ENCODE measurements at places on chromosomes 5 and 9. TPM values are rescaled to one million over a fixed set of nuclear protein-coding genes. Genes with fewer than 3 reads are reported as not detected.
A peak's percentile ranks its signal among the peaks of the same experiment; 100 is the strongest.

DNA sequence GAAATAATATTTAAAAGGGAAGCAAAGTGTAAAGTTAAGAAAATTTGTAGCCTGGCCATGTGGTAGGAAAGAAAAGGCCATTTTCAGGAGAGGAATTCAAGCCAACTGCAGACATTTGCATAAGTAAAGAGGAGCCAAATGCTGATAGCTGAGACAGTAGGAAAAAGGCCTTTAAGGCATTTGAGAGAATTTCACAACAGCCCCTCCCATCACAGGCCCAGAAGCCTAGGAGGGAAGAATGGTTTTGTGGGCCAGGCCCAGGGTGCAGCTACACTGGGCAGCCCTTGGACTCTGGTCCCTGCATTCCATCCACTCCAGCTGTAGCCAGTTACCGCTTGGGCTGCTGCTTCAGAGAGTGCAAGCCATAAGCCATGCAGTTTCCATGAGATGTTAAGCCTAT, 1556.8 kb downstream of the EFNA5 start:
- no peak overlapping the region for H3K4me3 ChIP-seq
- no peaks in the 10 kb centered on the region for H3K4me1 ChIP-seq
- no peak for DNase-seq
- H3K27me3 ChIP-seq = no peaks in the 10 kb centered on the region
- H3K27ac ChIP-seq = no peak overlapping the region
- no peaks in the 10 kb centered on the region for H3K36me3 ChIP-seq

DNA sequence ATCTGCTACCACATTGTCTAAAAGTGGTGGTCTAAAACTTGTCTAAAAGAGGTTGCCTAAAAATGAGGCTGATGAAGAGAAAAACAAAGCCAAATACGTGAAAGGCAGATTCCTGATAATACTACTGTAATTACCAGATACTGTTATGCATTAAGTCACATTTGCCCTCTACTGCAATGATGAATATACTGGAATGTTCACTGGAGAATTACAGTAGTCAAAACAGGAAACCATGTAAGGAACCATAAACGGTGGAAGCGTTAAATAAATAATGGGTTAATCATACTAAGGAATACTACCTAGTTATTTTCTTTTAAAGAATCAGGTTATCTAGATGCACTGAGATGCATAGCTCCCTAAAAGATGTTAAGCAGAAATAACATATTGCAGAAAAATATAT, 201.3 kb downstream of the MCTP1 start:
- no peaks in the 10 kb centered on the region for H3K4me1 ChIP-seq
- no peak for DNase-seq
- H3K4me3 ChIP-seq = no peak overlapping the region
- no peaks in the 10 kb centered on the region for H3K27me3 ChIP-seq
- no peak overlapping the region for H3K27ac ChIP-seq
- H3K36me3 ChIP-seq = no peaks in the 10 kb centered on the region

GRCh38 chr5:4804691-4805360, 335.3 kb upstream of the ADAMTS16 start:
- H3K27me3 ChIP-seq = no peaks in the 10 kb centered on the region
- no peak overlapping the region for H3K4me3 ChIP-seq
- no peak overlapping the region for H3K27ac ChIP-seq
- H3K4me1 ChIP-seq = no peaks in the 10 kb centered on the region
- no peaks in the 10 kb centered on the region for H3K36me3 ChIP-seq
- DNase-seq = no peak

DNA sequence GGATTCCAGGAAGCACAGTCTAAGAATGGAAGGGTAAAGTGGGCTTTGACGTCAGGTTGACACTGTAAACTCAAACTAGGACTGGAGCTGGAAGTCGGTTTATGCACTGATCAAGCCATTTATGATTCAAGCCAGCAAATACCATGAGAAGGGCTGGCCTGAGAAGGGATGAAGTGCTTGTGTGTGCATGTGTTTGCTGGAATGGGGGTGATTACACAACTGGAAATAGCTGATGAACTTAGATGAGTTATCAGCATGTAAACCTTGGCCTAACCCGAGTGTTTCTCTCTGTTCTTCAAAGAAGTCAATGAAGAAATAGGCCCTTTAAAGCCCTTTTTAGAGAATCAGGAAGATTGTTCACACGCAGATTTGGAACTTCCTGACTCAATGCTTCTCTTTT, 287.6 kb downstream of the RFX3 start:
- no peak overlapping the region for H3K27ac ChIP-seq
- no peak for DNase-seq
- H3K36me3 ChIP-seq = no peaks in the 10 kb centered on the region
- no peaks in the 10 kb centered on the region for H3K4me1 ChIP-seq
- H3K4me3 ChIP-seq = no peak overlapping the region
- no peaks in the 10 kb centered on the region for H3K27me3 ChIP-seq

DNA sequence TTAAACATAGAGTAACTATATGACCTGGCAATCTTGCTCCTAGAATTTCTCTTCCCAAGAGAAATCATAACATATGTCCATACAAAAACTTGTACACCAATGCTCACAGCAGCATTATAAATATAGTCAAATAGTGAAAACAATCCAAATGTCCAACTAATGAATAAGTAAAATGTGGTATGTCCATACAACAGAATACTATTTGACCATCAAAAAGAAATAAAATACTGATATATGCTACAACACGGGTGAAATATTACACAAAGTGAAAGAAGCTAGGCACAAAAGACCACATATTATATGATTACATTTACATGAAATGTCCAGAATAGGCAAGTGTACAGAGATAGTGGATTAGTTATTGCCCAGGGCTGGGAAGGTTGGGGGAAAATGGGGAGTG, 41.4 kb downstream of the PSMB7 start:
- no peak overlapping the region for H3K27ac ChIP-seq
- DNase-seq = no peak
- no peaks in the 10 kb centered on the region for H3K4me1 ChIP-seq

DNA sequence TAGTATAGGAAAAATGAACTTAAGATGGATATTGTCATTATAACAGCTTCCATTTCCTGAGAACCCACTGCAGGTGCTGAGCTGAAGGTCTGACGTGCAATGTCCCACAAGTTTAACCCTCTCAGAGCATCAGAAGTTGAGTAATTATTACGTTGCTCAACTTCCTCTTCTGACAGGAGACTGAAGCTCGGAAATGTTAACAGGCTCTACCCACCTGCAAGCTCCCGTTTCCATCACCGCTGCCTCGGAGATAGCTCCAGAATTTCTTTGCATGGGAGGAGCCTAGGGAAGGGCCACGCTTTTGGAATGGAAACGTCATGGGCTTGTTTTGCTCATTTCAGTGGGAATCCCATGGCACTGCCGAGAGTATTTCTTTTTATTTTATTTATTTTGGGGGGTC, 1.0 kb upstream of the NTMT1 start:
- H3K27ac ChIP-seq = peak overlapping the region; percentile 12
- DNase-seq = no peak
- H3K4me3 ChIP-seq = no peak overlapping the region
- H3K27me3 ChIP-seq = no peaks in the 10 kb centered on the region
- H3K4me1 ChIP-seq = peaks cover 14% of the 10 kb centered on the region

- no peaks in the 10 kb centered on the region for H3K4me1 ChIP-seq
- DNase-seq = no peak
- H3K36me3 ChIP-seq = no peaks in the 10 kb centered on the region
- H3K27me3 ChIP-seq = no peaks in the 10 kb centered on the region
Measured at GRCh38 chr9:123686829-123687192, 243.1 kb downstream of the DENND1A start.

DNA sequence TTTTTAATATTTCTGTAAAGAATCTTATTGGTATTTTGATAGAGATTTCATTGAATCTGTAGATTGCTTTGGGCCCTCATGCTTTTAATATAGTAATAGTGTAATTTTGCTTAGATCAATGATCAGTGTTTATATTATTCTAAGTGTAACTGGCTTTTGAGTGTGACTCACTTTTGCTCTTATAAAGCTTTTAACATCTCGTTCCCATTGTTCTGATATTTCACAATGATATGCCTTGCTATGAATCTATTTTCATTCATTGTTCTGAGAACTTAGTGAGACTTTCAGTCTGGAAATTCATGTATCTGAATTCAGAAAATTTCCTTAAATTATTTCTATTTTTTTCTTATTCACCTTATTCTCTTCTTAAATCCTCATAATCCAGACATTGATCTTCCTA, 13.5 kb upstream of the MAMDC2 start:
- DNase-seq = no peak
- peak overlapping the region; percentile 68 for H3K27ac ChIP-seq
- H3K4me1 ChIP-seq = no peaks in the 10 kb centered on the region
- H3K36me3 ChIP-seq = no peaks in the 10 kb centered on the region
- H3K27me3 ChIP-seq = no peaks in the 10 kb centered on the region

- no peak overlapping the region for H3K4me3 ChIP-seq
- no peak overlapping the region for H3K27ac ChIP-seq
- no peaks in the 10 kb centered on the region for H3K4me1 ChIP-seq
- no peaks in the 10 kb centered on the region for H3K27me3 ChIP-seq
- no peak for DNase-seq
Measured at GRCh38 chr5:59525957-59526356, 367.6 kb downstream of the PDE4D start.

- no peak overlapping the region for H3K4me3 ChIP-seq
- H3K27ac ChIP-seq = no peak overlapping the region
- DNase-seq = no peak
- no peaks in the 10 kb centered on the region for H3K27me3 ChIP-seq
- H3K4me1 ChIP-seq = no peaks in the 10 kb centered on the region
Measured at GRCh38 chr9:34524349-34524748, 1.6 kb upstream of the ENHO start.

DNA sequence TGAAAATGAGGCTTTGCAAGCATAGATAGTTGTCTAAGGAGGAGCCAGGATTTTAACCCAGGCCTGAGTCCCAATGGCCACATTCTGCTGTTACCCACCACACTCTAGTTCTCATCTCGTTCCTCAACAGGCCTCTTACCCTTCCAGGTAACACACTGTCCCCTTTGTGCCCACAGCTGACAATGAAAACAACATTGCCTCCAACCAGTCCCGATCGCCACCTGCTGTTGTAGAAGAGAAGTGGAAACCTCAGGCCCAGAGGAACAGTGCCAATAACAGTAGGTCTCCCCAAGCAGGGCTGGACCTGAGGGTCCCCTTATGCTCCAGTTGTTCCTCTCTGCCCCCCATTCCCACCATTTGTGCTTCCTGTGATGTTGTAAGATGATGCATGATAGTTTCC, 30.4 kb downstream of the AMBP start:
- H3K36me3 ChIP-seq = no peaks in the 10 kb centered on the region
- no peaks in the 10 kb centered on the region for H3K4me1 ChIP-seq

- H3K4me3 ChIP-seq = no peak overlapping the region
- H3K27ac ChIP-seq = no peak overlapping the region
- no peaks in the 10 kb centered on the region for H3K36me3 ChIP-seq
- no peaks in the 10 kb centered on the region for H3K27me3 ChIP-seq
- H3K4me1 ChIP-seq = no peaks in the 10 kb centered on the region
- no peak for DNase-seq
Measured at GRCh38 chr9:110110154-110110553, 97.8 kb downstream of the C9orf152 start.

DNA sequence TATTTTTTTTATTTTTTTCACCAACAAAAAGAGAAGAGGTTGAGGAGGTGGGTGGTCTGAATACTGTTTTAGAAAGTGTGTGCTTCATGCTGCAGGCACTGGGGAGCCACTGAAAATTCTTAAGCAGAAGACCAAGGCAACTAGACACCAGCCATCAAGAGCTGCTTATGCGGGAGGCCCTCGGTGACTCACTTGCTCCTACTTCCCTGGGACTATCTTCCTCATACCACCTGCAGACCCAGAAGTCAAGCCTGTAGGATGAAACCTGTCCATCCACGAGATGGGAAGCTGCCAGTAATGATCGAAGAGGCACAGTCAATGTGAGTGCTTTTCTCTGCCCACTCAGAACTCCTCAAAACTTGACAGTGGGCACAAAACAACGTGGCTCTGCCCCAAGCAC, 125.8 kb upstream of the SLC44A1 start:
- H3K27ac ChIP-seq = no peak overlapping the region
- H3K4me1 ChIP-seq = no peaks in the 10 kb centered on the region
- H3K4me3 ChIP-seq = no peak overlapping the region

- DNase-seq = peak; percentile 88
- H3K36me3 ChIP-seq = no peaks in the 10 kb centered on the region
- H3K27me3 ChIP-seq = no peaks in the 10 kb centered on the region
- no peaks in the 10 kb centered on the region for H3K4me1 ChIP-seq
Measured at GRCh38 chr9:133121198-133121914, at the start of gene RALGDS. TSS of gene RALGDS (minus strand) at chr9:133121240. CDS start at chr9:133121154, 86 bp downstream.

GRCh38 chr5:138179277-138179857, 455 bp downstream of the KIF20A start:
- H3K4me3 ChIP-seq = peak overlapping the region; percentile 93
- peaks cover 4% of the 10 kb centered on the region for H3K4me1 ChIP-seq
- no peak for DNase-seq
- H3K36me3 ChIP-seq = no peaks in the 10 kb centered on the region
- no peaks in the 10 kb centered on the region for H3K27me3 ChIP-seq

DNA sequence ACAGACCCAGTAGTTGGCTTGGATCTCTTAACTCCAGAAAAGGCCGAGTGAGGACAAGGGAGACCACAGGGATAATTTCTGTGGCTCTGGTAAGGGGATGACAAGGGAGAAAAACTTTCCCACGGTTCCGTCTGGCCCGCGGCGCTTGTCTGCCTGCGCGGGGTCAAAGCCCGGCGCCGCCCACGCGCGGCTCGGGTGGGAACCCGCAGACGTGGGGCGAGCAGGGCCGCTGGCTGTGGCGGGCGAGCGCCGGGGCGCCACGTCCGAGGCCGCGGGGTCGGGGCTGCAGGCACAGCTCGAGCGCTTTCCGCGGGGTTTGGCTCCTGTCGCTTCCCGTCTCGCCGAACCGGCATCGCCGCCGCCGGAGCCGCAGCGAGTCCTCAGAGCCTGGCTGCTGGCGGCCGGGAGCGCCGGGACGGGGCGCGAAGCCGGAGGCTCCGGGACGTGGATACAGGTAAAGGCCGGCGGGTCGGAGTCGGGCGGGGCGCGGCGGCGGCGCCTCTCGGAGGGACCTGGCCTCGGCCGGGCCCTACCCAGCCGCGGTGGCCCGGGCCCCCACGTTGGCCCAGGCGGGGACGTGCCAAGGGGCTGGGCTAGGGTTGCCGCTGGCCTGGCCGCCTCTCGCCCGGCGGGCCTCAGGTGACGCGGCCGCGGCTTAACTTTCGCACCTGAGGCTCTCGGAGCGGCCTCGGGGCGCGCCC, at the start of gene RNF180:
Gene RNF180, plus strand, starts transcription at position 344 of the 701 bp plus-strand sequence. CDS start 34,965 bp downstream, outside the sequence.
- DNase-seq = peak; percentile 30
- H3K4me1 ChIP-seq = no peaks in the 10 kb centered on the region
- no peaks in the 10 kb centered on the region for H3K36me3 ChIP-seq
- H3K4me3 ChIP-seq = peak within 1 kb of the TSS; percentile 56

GRCh38 chr5:44336708-44337107, 52.5 kb downstream of the FGF10 start:
- H3K4me3 ChIP-seq = no peak overlapping the region
- no peaks in the 10 kb centered on the region for H3K27me3 ChIP-seq
- H3K4me1 ChIP-seq = no peaks in the 10 kb centered on the region
- H3K36me3 ChIP-seq = no peaks in the 10 kb centered on the region
- no peak overlapping the region for H3K27ac ChIP-seq

Gene ENTPD2
- not detected for total RNA-seq

Gene EPB41L4A
- 6.4 TPM for total RNA-seq

Gene FBXL7
- 37.0 TPM for total RNA-seq

Gene PCDHB4
- 4.2 TPM for total RNA-seq

Gene FBXO4
- 21.8 TPM for total RNA-seq

Gene PLCXD3
- 4.9 TPM for total RNA-seq

Gene CACFD1
- total RNA-seq = 2.3 TPM

Gene BTNL8
- total RNA-seq = not detected

Gene DNM1
- total RNA-seq = 23.1 TPM

Gene TMEM171
- not detected for total RNA-seq

Gene IFNK
- not detected for total RNA-seq

Gene F2R
- total RNA-seq = 10.9 TPM
